Neural progenitor cell (in vitro differentiated cells): ENCODE measurements at places on chromosomes 6 and 20. TPM values are rescaled to one million over a fixed set of nuclear protein-coding genes. Genes with fewer than 3 reads are reported as not detected.

DNA sequence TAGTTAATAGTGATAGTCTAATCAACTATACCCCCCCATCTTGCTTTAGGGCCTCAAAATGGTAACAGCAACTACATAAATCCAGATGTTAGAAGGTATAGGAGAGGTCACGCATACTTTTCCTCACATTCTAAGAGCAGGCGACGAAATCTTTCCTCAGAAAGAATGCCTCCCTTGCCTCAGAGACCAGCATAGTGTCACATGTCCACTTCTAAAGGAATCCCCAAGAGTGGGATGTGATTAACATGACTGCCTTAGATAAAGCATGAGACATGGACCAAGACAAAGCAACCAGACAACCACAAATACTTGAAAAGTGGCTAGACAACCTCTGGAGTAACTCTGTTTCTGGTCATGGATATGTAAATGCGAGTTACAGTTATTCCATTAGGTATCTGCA lies 710.7 kb downstream of the EYS start:
- H3K27ac ChIP-seq = no peak overlapping the region
- no peak overlapping the region for H3K4me3 ChIP-seq
- H3K27me3 ChIP-seq = no peaks in the 10 kb centered on the region
- no peaks in the 10 kb centered on the region for H3K4me1 ChIP-seq
- DNase-seq = no peak

DNA sequence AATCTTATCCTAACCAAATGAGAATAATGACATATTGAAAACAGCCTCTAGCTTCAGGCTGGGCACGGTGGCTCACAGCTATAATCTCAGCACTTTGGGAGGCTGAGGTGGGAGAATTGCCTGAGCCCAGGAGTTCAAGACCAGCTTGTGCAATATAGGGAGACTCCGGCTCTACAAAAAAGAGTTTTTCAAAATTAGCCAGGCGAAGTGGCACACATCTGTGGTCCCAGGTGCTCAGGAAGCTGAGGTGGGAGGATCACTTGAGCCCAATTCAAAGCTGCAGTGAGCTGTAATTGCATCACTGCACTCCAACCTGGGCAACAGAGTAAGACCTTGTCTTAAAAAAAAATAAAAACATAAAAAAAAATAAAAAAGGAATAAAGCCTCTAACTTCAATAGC lies 4.7 kb downstream of the TUBB2A start:
- no peak overlapping the region for H3K4me3 ChIP-seq
- H3K27me3 ChIP-seq = no peaks in the 10 kb centered on the region
- peaks cover 3% of the 10 kb centered on the region for H3K4me1 ChIP-seq
- H3K27ac ChIP-seq = no peak overlapping the region

- no peak overlapping the region for H3K27ac ChIP-seq
- H3K4me1 ChIP-seq = no peaks in the 10 kb centered on the region
- H3K36me3 ChIP-seq = no peaks in the 10 kb centered on the region
- H3K4me3 ChIP-seq = no peak overlapping the region
Observed at GRCh38 chr6:49384904-49385303, 78.1 kb downstream of the MMUT start.

GRCh38 chr6:140641412-140641811 lies 1267.0 kb upstream of the CITED2 start:
- no peak overlapping the region for H3K4me3 ChIP-seq
- no peak overlapping the region for H3K27ac ChIP-seq
- no peak for DNase-seq
- no peaks in the 10 kb centered on the region for H3K27me3 ChIP-seq
- no peaks in the 10 kb centered on the region for H3K36me3 ChIP-seq

- peaks cover 3% of the 10 kb centered on the region for H3K4me1 ChIP-seq
- no peak overlapping the region for H3K27ac ChIP-seq
- DNase-seq = no peak
- no peaks in the 10 kb centered on the region for H3K36me3 ChIP-seq
Observed at GRCh38 chr6:162675503-162675902, 52.1 kb downstream of the PRKN start.

OR2H1 gene
- not detected in 2 replicates for total RNA-seq

FLRT3 gene
- total RNA-seq = 24.0 and 41.8 TPM in 2 replicates

RSPO3 gene
- total RNA-seq = 0.81 and 2.4 TPM in 2 replicates

GGTLC1 gene
- total RNA-seq = not detected in 2 replicates

KIF3B gene
- 16.8 and 20.9 TPM in 2 replicates for total RNA-seq

- no peaks in the 10 kb centered on the region for H3K36me3 ChIP-seq
- no peak for DNase-seq
- H3K4me3 ChIP-seq = no peak overlapping the region
- no peaks in the 10 kb centered on the region for H3K4me1 ChIP-seq
- no peaks in the 10 kb centered on the region for H3K27me3 ChIP-seq
- H3K27ac ChIP-seq = no peak overlapping the region
Observed at GRCh38 chr6:72811971-72812421, 190.1 kb downstream of the KCNQ5 start.

DNA sequence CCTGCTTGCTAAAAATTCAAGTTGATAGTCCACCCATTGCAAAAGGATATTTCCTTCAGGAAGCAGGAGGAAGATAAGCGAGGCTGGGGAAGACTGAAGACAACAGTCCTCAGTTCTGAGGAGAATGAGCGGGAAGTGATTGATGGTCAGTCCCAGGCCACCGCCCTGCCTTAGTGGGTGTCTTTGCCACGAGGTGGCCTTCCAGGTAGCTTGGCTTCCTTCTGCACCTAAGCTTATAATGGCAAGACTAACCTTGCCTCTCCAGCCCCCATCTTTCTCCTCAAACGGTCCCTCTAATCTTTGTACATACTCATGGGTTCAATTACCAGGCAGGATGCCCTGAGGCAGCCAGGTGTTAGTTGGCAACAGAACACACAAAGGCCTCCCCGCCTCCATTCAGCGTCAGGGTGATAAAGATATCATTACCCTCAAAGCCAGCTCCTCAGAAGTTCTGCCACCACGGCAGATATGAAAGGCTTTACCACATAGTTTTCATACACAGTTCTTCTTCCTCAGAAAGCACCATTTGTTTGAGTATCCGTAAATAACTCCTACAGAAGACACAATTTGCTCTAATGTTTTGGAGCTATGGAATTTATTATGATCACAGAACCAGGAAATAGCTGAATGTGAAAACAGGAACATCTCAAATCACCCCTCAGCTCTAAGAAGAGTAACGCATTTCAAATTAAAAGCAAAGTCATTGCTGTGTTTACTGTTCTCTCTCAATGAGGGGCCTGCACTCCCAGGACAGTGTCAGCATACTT lies 249.4 kb downstream of the ATXN1 start:
- H3K27me3 ChIP-seq = no peaks in the 10 kb centered on the region
- H3K4me1 ChIP-seq = peaks cover 4% of the 10 kb centered on the region
- no peaks in the 10 kb centered on the region for H3K36me3 ChIP-seq
- no peak overlapping the region for H3K27ac ChIP-seq
- DNase-seq = no peak

HMGA1 gene
- 417 and 1,058 TPM in 2 replicates for total RNA-seq

DNA sequence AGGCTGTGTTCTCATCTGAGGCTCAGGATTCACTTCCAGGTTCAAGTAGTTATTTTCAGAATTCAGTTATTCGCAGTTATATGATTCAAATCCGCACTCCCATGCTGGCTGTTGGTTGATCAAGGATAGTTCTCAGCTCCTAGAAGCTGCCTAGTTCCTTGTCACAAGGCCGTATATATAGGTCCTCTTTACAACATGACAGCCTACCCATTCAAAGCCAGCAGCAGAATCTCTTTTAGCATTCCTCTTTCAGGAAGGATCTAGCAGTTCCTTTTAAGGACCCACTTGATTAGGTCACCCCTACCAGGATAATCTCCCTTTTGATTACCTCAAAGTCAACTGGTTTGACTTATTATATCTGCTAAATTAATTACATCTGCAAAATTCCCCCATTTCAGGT lies 23.8 kb upstream of the LAMP5 start:
- no peak overlapping the region for H3K27ac ChIP-seq
- H3K27me3 ChIP-seq = no peaks in the 10 kb centered on the region
- DNase-seq = no peak
- no peak overlapping the region for H3K4me3 ChIP-seq
- H3K4me1 ChIP-seq = peaks cover 17% of the 10 kb centered on the region
- no peaks in the 10 kb centered on the region for H3K36me3 ChIP-seq

- no peak for DNase-seq
- no peak overlapping the region for H3K27ac ChIP-seq
- H3K36me3 ChIP-seq = no peaks in the 10 kb centered on the region
- peaks cover 6% of the 10 kb centered on the region for H3K27me3 ChIP-seq
Observed at GRCh38 chr20:45518282-45518681, 2.9 kb upstream of the SPINT3 start.

DNA sequence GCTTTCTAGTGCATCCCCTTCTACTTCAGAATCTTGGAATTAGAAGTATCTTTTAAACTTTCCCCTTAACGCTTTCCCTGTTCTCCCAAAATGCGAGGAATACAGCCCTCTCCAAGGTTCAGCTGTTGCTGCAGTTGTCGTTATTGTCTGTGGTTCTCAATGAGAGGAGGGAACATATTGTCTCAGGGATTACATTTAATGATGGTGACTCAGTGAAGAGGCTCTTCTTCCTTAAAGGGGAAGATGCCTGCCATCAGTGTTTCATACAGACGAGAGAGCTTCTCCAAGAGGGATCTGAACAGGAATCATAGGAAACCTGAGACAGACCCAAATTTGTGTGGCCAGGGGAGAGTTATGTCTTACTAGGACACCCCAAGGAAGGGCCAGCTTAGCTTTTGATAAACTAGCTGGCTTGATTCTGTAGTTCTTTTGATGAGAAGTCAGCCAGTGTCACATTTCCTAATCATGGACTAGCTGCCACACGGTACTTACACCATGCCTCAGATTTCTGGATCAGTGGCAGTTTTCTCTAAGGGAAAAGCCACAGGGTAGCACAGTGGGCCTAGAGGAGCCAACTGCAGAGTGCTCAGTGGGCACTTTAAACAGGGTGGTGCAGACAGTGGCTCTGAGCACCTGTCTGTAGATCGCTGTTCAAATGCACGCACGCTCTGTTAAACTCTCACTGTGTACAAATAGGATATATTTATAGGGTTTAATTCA lies 59.7 kb upstream of the TMEM181 start:
- H3K27ac ChIP-seq = no peak overlapping the region
- H3K4me1 ChIP-seq = peaks cover 10% of the 10 kb centered on the region
- no peak for DNase-seq
- H3K36me3 ChIP-seq = no peaks in the 10 kb centered on the region
- H3K4me3 ChIP-seq = no peak overlapping the region
